ENCODE measurements at places on chromosomes 1 and 21.

GRCh38 chr1:13651279-13651678 lies 48.7 kb upstream of the PRDM2 start:
- no peak for DNase-seq

DNA sequence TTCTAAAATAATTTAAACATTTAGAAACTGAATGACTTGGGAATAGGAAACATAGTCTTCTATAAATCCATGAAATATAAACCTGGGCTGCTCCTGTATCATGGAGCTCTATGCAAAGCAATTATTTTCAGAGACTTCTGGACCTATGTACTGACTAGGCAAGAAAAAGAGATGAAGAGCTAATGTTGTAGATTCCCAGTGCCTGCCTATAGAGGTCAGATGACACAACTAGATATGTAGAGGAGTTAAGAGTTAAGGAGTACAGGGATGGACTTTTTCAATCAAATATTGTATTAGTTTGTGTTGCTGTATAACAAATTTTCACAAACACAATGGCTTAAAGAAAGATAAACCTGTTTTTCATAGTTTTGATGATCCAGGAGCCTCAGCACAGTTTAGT lies 1434.5 kb downstream of the KCNT2 start:
- no peak for DNase-seq

GRCh38 chr1:88685259-88685620 lies 1.2 kb downstream of the PKN2 start:
- no peak for DNase-seq

DNA sequence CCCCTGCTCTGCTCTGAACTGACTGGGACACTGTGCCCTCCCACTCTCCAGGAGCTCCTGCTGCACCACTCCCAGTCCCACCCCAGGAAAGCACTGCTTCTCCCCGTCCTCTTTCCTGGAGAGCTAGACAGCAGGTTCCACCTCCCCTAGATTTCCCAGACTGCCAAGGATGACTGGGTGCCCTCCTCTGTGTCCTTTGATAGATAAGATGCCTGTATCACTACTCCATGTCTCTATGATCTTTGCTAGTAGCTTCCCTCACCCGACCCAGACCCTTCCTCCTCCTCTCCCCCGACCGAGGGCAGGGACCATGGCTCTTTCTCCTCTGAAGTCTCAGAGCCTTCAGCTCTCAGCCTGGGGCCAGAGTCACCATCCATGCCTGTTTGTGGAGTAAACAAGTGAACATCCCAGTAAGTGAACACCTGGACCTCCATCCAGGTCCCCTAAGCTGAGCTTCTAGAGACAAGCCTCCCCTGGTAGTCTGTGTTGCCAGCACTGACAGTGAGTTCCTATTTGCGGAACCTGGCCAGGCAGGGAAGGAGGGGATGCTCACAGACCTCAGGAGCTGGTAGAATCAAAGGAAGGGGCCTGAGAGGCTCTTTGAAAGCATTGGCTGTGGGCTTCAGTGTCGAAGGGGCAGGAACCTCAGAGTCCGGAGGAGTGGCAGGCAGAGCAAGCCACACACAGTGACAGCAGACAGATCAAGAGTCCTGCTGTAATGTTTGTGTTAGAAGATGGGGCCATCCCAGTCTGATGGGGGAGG lies 104.0 kb downstream of the PAX7 start:
- DNase-seq = no peak

GRCh38 chr1:222413436-222413835 lies 134.5 kb downstream of the HHIPL2 start:
- DNase-seq = no peak

DNA sequence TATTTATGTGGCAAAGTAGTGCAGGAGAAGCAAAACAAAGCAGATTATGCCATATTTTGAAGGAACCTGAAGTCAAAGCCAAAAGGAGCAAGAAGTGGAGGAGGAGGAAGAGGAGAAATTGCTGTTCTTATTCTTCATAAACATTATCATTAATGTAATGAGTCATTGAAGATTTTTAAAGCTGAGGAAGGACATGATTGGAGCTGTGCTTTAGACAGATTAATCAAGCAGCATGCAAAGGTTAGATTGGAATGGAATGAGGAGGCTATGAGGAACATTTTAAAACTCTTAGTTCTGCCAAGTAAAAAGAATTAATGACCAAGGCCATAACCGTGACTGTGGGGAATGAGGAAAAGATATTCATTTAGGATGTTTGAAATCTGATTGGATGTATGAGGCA lies 33.0 kb upstream of the HSD17B7 start:
- DNase-seq = no peak

- no peak for DNase-seq
Measured at GRCh38 chr1:54352755-54353154, 53.4 kb downstream of the SSBP3 start.

DNA sequence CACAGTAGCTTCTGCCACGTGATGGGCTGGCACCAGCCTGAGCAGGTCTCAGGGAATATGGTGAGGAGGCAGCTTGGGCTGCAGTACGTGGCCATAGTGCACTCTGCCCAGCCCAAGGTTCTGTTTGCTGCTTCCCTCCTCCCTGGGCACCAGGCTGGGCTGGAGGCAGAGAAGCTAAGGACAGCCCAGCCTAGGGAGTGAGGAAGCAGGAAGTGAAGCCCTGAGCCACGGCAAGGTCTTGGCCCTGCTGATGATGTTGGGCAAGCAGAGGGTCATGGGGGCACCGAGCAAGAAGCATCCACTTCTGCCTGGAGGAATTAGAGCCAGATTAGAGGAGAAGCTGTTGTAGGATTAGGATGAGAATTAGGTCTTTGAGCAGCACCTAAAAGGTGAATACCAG lies 326.7 kb upstream of the VAMP3 start:
- no peak for DNase-seq

- DNase-seq = peak; percentile 10
Measured at GRCh38 chr1:50968821-50969610, 1.0 kb upstream of the CDKN2C start.

GRCh38 chr1:235608278-235608677 lies 41.3 kb downstream of the GNG4 start:
- DNase-seq = no peak

DNA sequence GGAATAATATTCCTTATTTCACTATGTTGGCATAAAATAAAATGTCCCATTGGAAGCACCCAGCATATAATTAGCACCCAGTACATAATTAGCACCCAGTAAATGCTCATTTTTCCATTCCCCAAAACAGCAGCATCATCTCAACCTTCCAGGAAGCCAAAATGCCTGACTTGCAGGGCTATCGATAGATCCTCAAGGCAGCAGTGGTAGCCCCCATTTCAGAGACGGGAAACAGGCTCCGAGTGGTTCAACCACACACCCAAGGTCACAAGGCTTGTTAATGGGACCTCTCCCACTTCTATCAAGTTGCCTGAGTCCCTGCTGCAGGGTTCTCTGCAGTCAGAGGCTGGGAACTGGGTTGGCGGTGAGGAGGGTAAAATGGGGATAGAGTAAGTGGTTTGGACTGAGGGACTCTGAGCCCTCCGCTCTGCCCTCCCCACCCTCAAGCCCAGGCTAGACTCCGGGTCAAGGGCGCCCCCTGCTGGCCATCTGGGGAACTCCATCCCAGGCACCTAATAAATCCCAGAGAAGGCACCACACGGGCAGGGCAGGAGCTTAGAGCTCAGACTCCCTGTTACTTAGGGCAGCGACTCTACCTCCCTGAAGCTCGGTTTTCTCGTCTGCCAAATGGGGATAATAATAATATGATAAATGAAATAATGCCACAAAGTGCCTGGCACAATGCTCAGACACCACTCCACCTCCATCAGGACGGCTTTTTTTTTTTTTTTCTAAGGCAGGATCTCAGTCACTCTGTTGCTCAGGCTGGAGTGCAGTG lies 21.9 kb upstream of the LAPTM5 start:
- peak; percentile 92 for DNase-seq

- no peak for DNase-seq
Measured at GRCh38 chr21:39855595-39855994, 11.6 kb upstream of the PCP4 start.

GRCh38 chr1:118302145-118302544 lies 117.1 kb upstream of the SPAG17 start:
- no peak for DNase-seq

GRCh38 chr1:181044449-181044966 lies 10.7 kb downstream of the MR1 start:
- peak; percentile 40 for DNase-seq

DNA sequence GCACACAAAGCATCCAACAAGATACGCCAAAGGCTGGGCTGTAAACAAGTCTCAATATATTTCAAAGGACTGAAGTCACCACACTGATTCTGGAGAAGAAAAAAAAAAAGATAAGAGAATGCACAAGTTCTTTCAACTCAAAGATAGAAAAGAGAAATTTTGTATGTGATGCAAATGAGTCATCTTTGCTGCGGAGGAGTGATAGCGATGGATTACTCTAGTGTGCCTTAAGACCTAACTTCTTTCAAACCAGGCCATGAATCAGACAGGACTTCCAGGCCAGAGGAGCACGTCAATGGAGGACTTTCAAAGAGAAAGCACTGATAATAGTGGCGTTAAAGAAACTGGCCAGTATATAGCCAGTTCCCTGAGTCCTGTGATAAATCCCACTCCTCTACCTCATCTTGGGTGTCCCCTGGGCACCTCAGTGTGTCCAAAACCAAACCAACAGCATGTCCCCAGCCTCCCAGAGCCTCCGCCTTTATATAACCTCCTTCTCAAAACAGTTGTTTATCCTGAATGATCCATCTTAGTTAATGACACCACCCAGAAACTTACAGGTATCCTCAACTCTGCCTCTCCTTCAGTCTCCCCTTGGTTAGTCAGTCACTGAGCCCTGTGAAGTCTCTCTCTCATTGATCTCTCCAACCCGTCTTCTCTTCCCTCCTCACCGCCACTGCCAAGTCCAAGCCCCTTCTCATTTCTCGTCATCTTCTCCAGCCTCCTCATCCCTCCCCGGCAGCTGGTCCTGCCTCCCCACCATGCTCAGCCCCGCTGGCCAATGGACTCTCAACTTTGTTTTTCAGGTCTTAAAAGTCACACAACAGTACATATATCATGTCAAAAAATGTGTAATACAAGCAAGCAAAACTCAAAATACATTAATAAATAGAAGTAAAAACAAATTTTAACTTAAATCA lies 47.2 kb upstream of the IFFO2 start:
- DNase-seq = no peak

GRCh38 chr21:42671778-42672593 lies 18.6 kb downstream of the PDE9A start:
- DNase-seq = no peak

- DNase-seq = no peak
Measured at GRCh38 chr1:32727876-32728275, 25.3 kb upstream of the SYNC start.

Data from CD4-positive, alpha-beta T cell treated with Interleukin-2 at 100 ng/mL for 4 hours (primary cell).